ENCODE measurements at places on chromosomes 6 and 20.

GRCh38 chr6:25417046-25417605 lies 138.0 kb downstream of the CARMIL1 start:
- no peaks in the 10 kb centered on the region for H3K27me3 ChIP-seq
- no peaks in the 10 kb centered on the region for H3K36me3 ChIP-seq
- no peak overlapping the region for H3K4me3 ChIP-seq
- peaks cover 62% of the 10 kb centered on the region for H3K4me1 ChIP-seq

DNA sequence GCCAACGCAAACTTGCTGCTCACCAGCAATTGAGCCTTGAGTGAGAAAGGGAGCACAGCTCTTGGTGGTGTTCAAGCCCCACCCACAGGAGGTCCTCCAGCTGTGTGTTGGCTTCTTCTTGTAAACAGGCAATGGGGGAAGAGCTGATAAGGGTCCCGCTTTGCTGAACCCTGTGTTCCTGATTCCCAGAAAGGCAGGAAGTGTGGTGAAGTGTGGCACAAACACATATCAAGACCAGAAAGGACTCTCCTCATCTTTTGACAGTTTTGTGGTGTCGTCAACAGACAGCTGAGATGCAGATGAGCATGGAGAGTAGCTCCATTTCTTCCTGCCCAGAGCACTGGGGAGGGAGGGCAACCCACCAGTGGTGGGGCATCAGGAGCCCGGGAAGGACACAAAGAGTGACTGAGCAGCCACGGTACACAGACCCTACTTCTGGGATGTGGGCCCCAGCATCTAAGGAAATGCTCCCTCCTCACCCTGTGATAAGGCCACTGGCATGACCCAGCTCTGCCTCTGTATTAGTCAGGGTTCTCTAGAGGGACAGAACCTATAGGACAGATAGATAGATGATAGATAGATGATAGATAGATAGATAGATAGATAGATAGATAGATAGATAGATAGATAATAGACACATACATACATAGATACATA lies 188.9 kb upstream of the TAB2 start:
- no peak for DNase-seq
- no peak overlapping the region for H3K4me3 ChIP-seq
- H3K36me3 ChIP-seq = no peaks in the 10 kb centered on the region
- no peaks in the 10 kb centered on the region for H3K4me1 ChIP-seq

- H3K4me3 ChIP-seq = no peak overlapping the region
- peaks cover 54% of the 10 kb centered on the region for H3K4me1 ChIP-seq
These were observed 79.4 kb downstream of the GFOD1 start for GRCh38 chr6:13407709-13408695.

GRCh38 chr6:144673807-144674206 lies 388.7 kb downstream of the UTRN start:
- peaks cover 4% of the 10 kb centered on the region for H3K4me1 ChIP-seq
- no peak for DNase-seq
- no peak overlapping the region for H3K4me3 ChIP-seq
- H3K36me3 ChIP-seq = no peaks in the 10 kb centered on the region
- H3K27me3 ChIP-seq = no peaks in the 10 kb centered on the region
- H3K27ac ChIP-seq = no peak overlapping the region
